ENCODE measurements at places on chromosomes 1 and 21.

- no peak for DNase-seq
These were observed 60.2 kb downstream of the GLUL start for GRCh38 chr1:182331387-182331786.

GRCh38 chr1:247429496-247429895, 13.5 kb downstream of the NLRP3 start:
- no peak for DNase-seq

DNA sequence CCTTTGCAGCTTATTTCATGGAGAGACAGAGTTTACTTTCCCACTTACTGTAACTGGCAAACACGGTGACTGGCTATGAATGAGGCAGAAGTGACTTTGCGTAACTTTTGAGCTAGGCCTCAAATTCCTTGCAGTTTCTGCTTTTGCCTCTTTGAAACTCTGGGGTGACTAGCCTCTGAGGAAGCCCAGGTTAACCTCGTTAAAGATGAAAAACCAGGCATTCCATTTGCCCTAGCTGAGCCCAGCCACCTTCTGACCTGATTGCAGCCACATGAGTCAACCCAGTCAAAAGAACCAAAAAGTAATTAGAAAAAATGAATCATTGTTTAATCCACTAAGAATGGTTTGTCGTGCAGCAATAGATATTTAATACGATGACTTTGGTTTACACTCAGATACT, 20.4 kb downstream of the PRMT6 start:
- DNase-seq, result no peak

GRCh38 chr1:9892563-9893528, 17.2 kb downstream of the CTNNBIP1 start:
- DNase-seq, result no peak

GRCh38 chr1:172006660-172007059, 165.4 kb downstream of the DNM3 start:
- no peak for DNase-seq

- DNase-seq, result no peak
These were observed 162.2 kb upstream of the C8B start for GRCh38 chr1:57127976-57128375.

GRCh38 chr1:56345831-56346230, 233.5 kb downstream of the PLPP3 start:
- no peak for DNase-seq

GRCh38 chr1:232891656-232892317, 58.6 kb upstream of the NTPCR start:
- DNase-seq, result no peak

DNA sequence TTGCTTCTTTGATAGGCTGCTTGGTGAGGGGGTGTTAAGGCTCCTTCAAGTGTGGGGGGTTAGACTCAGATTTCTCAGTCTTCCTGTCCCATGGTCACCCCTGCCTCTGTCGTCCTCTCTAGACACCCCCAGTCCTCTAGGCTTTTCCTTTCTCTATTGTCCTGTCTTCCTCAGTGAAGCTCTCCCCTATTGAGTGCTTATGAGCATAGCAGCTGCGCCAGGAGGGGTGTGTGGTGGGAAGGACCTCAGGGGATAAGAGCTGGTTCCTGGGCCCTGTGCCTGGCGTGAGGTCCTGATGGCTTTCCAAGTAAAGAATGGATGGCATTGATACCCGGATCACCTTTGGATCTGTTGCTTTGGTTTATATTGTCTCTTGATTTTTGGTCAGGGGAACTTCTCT, 69.1 kb downstream of the DIP2A start:
- DNase-seq, result no peak

GRCh38 chr21:38506661-38507281, 8.5 kb upstream of the ERG start:
- DNase-seq, result no peak

GRCh38 chr1:77412069-77412819, 130.4 kb downstream of the AK5 start:
- no peak for DNase-seq

- DNase-seq, result no peak
These were observed 28.4 kb downstream of the WDR4 start for GRCh38 chr21:42850866-42851391.

- no peak for DNase-seq
These were observed 75.3 kb upstream of the KIAA0040 start for GRCh38 chr1:175267716-175268416.

DNA sequence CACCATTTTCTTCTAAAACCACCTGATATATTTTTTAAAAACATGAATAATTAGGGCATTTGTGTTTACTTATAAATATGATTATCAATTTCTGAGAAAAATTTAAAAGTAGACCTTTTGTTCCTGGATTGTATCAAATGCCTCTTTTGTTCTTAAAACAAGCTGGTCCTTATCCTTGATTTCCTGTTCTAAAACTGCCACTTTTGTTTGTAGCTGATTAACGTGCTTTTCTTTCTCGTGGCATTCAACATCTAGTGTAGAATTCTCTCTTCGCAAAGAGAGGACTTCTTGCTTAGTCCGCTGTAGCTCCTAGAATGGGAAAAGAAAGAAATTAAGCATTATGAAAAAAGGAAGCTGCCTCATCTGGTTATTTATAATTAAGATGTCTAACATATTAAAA, 25.0 kb downstream of the SASS6 start:
- no peak for DNase-seq

- DNase-seq, result no peak
These were observed 6.6 kb downstream of the PEX10 start for GRCh38 chr1:2405588-2406295.

DNA sequence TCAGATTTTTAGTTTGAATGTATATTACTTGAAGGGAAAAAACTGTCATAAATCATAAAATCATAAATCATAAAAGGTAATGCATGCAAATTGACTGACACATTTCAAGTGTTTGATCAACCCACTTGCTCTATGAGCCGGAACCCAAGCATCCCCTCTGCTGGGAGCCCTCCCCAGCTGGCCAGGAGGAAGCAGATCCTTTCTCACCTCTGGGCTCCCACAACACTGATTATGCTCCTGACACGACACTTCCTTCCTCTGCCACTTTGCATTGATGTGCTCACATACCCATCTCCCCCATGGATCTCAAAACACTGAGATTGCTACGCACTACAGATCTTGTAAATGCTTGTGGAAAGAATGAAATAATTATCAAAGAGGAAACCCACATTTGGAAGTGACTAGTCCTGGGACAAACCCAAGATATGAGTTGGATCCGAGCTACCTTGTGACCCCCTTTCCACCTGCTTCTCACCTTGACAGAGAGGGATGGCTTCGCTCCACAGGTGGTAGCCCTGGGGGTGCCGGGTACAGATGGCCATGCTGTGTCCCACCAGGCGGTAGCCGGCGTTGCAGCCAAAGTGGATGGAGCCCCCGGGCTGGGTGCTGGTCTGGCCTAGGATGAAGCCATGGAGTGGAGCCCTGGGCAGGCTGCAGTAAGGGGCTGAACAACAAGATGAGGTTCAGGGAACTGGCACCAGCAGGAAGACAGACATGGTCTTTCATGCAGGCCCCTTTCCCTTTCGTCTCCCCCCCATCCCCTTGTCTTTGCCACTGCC, 104.6 kb downstream of the ZSCAN20 start:
- DNase-seq, result no peak

DNA sequence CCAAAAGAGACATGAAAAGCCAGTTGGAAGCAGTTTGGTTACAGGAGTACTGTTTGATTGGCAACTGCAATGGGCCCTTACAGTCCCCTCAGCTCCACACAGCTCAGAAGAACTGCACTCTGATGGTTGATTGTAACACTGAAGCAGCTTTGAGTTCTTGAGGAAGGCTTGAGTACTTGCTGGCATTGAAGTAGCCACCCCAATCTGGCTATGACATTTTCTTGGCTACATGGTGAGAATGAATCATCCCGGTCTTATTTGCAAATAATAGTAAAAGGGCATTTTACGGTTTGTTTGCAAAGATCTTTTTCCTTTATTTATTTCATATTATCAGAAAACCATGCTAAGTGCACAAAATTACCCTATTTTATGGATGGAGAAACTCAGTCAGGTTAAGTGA, 159.7 kb upstream of the BEND5 start:
- DNase-seq, result no peak

- no peak for DNase-seq
These were observed 16.1 kb downstream of the ZBTB18 start for GRCh38 chr1:244066954-244067716.

DNA sequence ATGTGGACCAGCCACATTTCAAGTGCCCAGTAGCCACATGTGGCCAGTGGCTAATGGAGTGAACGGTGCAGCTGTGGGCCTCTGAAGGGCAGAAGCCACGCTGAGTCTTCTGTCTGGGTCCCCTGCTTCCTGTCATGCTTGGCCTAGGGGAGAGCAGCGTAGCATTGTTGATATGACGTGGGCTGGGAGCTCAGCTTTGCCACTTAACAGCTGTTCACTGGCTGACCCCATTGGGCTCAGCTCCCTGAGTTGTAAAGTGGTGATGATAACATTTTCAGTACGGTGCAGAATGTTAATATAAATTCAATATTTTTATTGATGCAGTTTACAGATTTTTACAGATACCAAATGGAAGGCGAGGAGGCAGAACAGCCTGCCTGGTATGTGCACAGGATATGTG, 4.5 kb downstream of the PODN start:
- no peak for DNase-seq

- DNase-seq, result no peak
These were observed 109.0 kb downstream of the PATJ start for GRCh38 chr1:61851235-61851634.

DNA sequence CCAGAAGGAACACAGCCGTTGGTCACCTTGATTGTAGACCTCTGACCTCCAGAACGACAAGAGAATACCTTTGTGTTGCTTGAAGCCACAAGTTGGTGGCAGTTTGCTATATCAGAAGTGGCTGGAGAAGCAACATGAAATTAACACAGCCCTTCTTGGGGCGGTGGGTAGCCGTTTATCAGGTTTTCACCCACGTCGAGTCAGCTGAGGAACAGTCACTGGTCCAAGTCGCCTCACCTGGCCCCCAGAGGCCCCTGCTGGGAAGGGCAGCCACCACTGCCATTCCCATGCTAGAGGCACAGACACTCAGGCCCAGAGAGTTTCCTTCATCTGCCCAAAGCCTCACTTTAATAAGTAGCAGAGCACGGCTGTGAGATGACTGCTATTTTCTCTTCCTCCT, 37.7 kb downstream of the TMEM51 start:
- DNase-seq, result no peak

DNA sequence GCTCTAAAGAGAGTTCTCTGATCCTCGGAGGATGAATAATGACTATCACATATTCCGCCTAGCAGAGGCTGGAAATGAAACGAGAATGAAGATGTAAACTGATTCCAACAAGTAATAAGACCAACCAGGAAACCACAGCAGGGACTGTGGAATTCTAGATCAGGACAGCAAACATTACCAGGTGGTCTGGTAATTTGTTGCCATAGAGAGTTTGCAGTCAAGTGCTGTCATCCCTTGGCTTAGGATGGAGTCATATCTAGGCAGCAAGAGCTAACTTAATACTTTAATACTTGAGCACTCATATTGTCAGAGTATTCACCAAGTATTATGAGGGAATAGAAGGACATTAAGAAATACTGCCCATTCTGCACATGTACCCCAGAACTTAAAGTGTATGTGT, 45.1 kb upstream of the MUTYH start:
- DNase-seq, result no peak

DNA sequence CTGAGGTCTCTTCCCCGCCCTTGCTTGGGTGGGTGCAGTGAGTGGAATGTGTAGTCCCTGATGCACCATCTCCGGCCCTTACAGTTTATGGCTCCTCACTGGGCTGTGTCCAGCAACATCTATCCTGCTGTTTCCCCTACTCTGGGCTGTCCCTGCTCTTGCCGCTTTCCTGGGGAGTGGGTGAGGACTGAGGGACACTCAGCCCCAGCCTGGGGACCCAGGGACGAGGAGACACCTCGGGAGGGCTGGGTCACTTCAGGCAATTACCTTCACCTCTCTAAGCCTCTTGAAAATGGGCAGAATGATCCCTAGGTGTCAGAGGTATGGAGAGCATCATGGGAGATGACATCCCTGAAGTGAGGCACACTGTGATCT, 13.6 kb upstream of the LRP8 start:
- DNase-seq, result no peak

- DNase-seq, result no peak
These were observed 1010.3 kb downstream of the KCNT2 start for GRCh38 chr1:195597891-195598290.

DNA sequence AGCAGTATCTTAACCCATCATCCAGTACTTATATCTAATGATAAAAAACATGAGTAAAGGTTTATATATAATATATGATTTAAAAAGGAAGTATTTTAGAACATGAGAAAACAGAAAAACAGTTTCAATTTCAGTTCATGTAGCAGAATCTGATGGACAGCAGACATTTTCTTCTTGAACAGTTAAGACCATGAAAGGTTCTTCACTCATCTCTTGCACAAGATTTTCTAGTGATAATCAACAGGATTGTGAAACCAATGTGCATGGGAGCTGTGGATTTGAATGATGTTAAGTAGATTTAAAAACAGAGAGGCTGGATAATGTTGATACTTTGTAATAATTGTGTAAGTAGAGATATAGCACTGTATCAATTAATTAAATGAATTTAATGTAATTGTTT, 1297.6 kb downstream of the BRINP3 start:
- DNase-seq, result no peak

DNA sequence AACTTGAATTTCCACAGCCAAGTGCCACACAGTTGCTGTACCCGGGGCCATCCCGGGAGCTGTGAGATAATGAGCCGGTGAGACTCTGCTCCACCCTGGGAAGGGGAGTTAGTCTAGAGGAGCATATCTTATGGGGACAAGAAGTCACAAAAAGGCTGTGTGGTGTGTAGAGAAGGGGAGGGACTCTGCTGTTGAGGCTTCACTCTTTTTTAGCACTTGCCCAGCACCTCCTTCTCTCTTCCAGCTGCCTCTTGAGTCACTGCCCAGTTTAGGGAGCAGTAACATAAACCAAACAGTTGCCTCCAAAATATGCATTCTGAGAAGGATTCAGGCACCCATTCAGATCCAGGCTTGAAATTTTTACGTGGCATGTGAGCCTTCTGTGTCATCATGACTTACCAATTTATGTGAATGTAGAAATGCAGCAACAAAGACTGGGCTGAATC, 744 bp upstream of the WDR26 start:
- no peak for DNase-seq

- DNase-seq, result no peak
These were observed 108.2 kb downstream of the MRPS6 start for GRCh38 chr21:34181431-34182039.

DNA sequence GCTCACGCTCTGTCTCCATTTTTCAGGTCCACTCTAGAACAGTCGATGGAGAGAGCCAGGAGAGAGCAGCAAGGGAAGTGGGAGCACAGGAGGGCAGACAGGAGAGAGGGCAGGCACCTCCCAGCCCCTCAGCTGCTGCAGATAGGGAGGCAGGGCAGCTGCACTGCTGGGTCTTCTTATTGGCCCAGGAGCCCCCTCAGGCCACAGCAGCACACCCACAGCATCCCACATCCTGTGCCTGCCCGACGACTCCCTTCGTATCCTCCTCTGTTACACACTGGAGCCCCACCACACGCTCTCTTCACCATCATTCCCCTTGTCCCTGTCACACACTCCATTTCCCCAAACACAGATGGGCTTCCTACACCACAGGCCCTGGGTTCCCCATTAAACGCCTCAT, 13.7 kb upstream of the ARTN start:
- DNase-seq, result no peak

Data from cortex of kidney (tissue), 1 donor.